ENCODE measurements at places on chromosomes 5 and 9.

DNA sequence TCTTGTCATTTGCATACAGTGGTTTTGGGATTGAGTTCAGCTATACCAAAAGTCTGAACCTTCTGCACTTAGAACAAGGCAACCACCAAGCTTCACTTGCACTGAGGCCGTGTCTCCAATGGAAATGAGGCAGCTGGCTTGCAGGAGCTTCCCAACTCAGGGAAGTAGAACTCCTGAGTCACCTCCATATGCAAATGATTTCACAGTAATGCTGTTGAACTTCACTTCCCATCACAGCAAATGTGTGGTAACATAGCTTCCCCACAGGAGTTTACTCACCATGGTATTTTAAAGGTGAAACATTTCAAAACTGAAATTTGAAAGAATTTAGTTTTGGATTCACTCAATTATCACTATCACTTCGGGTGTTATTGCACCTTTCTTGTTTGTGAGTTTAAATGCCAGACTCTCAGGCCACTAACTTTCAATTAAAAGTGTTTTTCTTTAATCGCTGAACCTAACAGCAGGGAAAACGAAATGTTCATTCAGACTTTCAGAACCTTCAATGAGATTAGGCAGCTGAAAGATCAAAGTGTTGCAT lies 9.0 kb downstream of the CD274 start:
- DNase-seq: no peak

- DNase-seq: no peak
These were observed 187.8 kb upstream of the GAS1 start for GRCh38 chr9:87135074-87135473.

DNA sequence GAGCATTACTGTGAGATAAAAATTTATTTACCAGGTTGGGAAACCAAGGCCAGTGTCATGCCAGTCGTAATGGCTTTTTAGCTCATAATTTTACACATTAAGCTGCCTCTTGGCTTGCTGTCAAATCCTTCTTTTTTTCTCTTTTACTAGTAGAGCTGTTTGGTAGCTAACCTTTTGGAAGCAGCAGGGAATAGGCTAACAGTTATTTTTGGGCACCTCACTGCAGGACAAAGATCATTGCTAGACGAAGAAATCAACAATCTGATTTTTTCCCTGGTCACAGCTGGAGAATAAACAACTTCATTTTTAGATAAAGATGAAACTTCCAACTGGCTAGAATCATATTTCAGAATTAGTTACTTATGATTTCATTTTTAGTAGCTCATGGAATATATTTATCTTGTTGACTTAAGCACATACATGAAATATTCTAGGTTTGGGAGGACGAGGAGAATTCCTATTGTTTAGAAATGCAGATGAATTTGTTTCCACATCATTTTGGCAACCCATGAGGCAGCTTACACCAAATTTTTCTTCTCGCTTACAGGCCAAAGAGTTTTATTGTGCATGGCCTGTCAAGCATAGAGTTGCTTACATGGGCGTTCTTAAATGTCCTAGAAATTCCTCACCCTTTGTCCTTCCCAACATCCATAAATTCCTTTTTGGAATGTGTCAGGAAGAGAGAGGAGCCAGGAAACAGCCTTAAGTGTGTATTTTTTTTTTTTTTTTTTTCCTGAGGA lies 19.6 kb downstream of the TNC start:
- no peak for DNase-seq

GRCh38 chr5:131285703-131286399 lies 22.0 kb downstream of the CDC42SE2 start:
- no peak for DNase-seq

GRCh38 chr5:75571547-75571946 lies 39.7 kb upstream of the ANKDD1B start:
- no peak for DNase-seq

DNA sequence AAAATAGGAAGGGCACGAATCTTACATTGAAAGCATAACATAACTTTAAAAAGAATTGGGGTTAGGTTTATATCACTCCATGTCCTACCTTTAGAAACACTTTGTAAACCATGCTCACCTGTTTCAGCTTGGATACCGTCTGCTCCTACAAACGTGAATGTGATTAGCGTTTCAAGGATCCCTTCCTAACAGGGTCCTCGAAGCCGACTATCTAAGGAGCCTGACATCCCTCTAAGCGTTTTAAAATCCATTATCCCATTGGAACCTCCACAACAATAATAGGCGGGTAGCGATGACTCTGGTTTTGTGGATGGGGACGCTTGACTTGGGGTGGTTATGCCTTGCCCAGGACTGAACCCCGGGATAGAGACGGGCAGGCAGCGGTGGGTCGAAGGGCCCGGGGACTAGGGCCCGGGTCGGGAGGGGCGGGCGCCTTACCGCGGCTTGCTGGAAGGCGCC lies 937 bp downstream of the SVEP1 start:
- DNase-seq: no peak

GRCh38 chr9:104941597-104941996 lies 13.6 kb upstream of the ABCA1 start:
- no peak for DNase-seq

GRCh38 chr5:138653502-138653901 lies 78.3 kb upstream of the HSPA9 start:
- DNase-seq: no peak

All from amniotic stem cell (primary cell).